DMS 273 treated with DMSO at 0.1 percent for 48 hours (cell line): ENCODE measurements at places on chromosomes 7 and 10.
A peak's percentile ranks its signal among the peaks of the same experiment; 100 is the strongest.

DNA sequence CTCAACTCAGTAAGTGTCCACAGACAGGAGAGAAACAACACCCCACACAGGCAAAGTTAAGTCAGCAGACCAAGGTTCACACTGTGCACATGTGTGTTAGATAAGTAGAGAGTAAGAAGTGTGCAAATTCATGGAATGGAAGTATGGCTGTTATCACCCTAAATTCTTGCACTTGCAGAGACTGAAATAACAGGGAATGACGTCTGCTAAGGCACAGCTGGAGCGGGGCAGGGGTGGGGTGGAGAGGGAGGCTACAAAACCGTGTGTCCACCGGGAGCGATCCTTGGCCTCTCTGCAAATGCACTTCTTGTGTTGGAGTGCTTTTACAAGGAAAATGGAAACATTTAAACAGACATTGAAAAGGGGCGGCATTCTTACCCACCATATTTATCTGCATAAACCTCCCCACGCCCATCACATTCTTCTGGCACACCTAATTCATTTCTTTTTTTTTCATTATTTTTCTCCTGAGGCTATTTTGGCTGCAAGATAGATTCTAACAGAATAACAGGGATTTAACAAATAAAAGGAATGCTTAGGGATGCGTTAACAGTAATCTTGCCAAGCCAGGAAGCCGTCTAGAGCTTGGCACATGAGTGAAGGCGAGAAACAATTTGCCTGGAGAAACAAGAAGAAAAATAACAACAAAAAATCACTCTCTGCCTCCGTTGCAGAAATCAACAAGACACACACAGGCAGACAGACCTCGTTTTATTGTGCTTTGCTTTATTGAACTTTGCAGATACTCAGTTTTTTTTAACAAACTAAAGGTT, 30.1 kb downstream of the TNS3 start:
- no peak for DNase-seq

DNA sequence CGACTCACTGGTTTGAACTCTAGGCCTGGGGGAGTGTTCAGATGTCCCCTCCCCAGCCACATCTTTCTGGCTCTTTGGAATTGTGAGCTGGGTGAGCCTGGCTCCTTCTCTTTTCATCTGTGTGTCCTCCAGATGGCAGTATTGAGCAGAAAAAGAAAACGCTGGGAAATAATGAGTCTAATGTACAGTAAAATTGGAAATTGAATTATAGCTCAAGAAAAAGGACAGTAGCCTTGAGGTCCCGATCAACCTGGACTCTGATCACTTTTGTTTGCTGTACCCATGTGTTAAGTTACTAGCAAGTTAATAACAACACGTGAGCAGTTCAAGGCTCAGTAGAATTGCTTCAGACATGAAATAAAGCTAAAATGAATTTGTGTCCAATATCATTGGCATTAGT, 77.9 kb downstream of the SNX10 start:
- peak; percentile 20 for DNase-seq

DNA sequence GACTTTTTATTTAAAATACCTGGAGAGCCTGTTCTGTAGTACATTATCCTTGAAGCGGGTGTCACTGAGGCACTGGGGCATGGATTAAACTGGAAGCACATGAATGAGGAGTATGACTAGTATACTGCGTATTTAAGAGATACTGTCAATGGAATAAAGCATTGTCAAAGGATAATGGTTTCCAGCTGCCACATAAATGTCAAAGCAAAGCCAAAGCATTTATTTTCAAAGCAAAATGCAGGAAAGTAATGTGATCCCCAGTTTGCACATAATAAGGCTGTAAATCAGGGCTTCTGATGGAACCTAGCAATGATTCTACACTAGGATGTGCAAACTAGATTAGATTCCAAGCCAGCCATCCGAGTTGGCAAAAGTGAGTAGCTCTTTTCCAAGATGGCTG, 240.1 kb downstream of the POU6F2 start:
- no peak for DNase-seq

GRCh38 chr7:141302617-141303016, 228.8 kb downstream of the TMEM178B start:
- no peak for DNase-seq

- DNase-seq: peak; percentile 79
Measured at GRCh38 chr7:157690833-157691585, 354.2 kb downstream of the DNAJB6 start.
